ENCODE measurements at places on chromosomes 16 and 17.

GRCh38 chr16:397135-397661, at the start of gene NME4:
NME4 (plus strand) TSS chr16:397199; CDS start chr16:397223, 24 bp downstream.
- peak; percentile 85 for DNase-seq

DNA sequence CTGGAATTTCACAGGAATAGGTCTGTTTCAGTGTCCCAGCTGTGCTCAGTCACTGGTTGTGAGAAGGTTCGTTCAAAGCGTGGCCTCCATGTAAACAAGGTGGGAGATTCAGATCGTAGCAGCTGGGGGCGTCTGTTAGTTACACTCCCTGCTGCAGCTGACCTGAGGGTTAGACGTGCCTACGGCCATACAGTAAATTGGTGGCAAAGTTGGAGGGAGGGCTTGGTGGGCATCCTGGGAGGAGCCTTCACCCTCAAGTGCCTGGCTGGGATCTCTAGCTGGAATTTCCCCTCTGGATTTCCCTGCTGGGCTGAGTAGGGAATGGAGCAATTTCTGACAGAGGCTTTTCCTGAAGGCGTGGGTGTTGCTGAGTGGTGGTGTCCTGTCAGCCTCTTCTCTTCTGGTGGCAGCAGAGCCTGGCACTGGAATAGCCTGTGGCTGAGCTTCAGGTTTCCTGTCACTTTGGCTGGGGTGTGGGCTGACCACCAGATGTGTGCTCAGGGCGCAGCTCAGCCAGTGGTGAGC, 6.4 kb downstream of the FCSK start:
- no peak for DNase-seq

GRCh38 chr16:86320237-86320595, 190.1 kb upstream of the FOXF1 start:
- DNase-seq = no peak

DNA sequence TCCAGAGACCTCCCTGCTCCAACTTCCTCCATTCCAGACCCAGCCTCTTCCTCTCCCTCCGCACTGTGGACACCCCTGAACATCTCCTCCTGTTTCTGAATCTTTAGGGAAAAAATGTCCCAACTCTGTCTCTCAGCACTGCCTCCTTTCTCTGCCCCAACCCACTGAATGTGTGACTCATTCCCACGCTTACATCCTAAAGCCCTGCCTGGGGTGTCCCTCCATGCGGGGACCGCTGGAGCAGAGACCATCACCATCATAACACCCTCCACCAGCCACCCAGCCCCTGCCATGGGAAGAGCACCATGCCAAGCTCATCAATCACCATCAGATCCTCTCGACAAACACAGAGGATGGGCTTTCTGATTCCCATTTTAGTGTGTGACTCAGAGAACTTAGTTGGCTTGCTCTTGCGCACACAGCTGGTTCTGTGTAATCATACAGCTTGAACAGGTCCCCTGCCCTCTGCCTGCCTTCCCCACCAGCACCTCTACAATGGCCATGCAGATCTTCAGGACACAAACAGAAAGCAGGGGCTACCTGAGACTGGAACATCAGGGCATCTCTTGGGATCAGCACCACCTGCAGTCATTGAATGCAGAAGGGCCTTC, 10.7 kb downstream of the RPRML start:
- DNase-seq = no peak

DNA sequence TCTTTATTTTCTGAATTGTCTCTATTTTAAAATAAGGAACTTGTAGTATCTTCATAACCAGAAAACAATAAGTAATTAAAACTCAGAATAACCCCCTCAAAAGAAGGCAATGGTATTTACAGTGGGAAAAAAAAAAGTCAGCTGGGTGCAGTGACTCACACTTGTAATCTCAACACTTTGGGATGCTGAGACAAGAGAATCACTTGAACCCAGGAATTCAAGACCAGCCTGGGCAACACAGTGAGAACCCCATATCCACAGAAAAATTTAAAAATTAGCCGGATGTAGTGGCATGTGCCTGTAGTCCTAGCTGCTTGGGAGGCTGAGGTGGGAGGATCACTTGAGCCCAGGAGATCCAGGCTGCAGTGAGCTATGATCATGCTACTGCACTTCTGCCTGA, 33.5 kb downstream of the ADAM11 start:
- no peak for DNase-seq

DNA sequence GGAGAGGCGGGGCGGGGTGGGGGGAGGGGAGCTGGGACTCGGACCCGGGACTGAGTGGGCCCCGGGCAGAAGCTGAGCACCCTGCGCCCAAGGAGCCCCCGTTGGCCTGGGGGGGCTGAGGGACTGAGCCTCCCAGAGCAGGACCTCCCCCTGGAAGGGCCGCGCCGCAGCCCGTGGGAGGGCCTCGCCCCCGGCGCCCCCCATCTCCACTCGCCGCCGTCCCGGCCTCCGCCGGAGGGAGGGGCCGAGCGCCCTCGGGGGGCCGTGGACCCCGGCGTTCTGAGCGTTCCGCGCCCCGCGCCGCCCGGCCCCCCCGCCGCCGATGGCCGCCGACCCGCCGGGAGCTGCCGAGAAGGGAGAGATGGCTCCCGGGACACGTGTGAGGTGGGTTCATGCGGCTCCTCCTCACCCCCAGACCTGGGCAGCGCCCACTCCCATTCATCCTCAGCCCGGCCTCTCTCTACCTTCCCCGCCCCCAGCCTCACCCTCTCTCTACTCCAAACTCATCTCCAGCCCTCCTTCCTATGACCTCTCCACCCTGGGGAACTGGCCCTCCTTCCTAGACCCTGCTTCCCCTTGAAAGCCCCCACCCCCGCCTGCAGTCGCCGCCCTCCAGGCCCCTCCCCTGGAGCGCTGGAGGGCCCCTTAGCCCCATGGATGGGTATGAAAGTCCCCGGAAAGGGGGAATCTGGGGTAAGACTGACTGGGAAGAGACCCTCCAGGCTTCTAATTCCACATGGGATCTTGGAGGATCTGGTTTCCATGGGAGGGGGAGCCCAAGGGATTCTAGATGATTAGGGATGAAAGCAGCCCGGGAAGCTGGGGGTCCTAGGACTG, 922 bp downstream of the FBXL19 start:
- DNase-seq = no peak

GRCh38 chr16:2194852-2195321, 1.5 kb downstream of the CASKIN1 start:
- no peak for DNase-seq

DNA sequence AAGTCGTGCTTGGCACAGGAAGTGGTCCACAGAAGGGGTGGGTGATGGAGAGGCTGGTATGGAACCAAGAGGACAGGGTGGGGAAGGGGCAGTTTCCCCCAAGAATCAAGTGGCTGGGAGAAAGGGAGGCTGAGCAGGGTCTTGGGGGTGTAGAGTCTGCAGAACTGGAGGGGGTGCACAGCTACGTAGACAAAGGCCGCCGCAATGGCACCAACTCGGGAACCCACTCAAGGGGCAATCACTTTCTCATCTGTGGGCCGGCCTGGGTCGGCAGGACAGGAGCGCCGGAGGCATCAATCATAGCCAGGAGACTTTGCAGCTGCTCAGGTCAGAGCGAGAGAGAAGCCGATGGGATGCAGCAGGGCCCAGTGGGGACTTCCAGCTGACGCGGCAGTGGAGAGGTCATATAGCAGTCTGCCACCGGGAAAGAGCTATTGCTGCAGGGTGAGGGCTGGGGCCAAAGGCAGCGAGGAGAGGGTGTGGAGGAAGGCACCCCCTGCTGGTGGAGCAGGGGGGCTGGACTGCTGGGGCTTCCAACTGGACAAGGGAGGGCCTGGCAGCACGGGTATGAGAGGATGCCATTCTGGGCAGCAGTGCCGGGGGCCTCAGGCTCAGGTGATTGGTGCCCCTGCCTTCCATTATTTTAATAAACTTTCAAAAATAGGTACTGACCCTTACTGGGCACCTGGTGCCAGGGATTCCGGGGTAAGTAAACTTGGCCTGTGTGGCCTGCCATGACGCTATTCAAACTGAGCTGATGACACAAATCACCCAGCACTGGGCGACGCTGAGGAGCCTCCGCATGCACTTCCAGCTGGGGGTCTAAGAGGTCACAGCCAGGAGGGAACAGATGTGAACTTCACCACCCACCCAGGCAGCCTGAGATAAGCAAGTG, 52.5 kb upstream of the MTSS2 start:
- peak; percentile 91 for DNase-seq

- DNase-seq = no peak
Observed at GRCh38 chr17:33888455-33888854, 366.6 kb upstream of the CCL2 start.

DNA sequence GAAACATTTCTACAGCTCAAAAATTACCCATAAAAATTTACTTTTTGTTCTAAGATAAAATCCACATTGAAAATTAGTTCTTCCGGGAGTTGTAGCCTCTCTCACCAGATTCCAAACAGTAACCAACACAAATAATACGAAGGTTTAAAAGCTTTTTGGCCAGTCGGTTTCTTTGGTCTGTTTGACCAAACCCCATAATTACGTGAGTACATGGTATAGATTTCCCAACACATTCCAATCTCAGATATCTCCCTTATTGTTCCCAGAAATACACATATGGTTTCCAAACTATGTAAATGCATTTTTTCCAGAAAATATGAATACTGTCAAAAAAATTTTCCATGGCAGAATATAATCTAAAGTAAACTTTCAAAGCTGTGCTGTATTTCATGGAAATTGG, 722.0 kb downstream of the KCNJ2 start:
- no peak for DNase-seq

DNA sequence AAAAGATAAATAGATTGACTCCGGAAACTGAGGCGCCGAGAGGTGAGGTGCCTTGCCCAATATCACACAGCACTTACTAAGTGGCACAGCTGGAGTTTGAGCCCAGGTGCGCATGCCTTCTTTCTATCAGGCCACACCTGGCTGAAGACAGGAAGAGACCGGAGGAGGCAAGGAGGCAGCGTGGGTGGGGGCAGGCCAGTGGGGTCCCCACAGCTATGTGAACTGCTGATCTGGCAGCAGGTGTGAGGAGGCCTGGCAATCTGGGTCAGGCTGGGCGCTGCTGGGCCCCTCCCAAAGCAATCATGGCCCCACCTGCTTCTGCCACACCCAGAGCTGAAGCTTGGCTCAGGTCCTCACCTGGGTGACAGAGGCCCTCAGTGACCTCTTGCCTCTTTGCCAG, 1.9 kb upstream of the GDPD3 start:
- DNase-seq = no peak

GRCh38 chr16:85924675-85925074, 25.7 kb downstream of the IRF8 start:
- no peak for DNase-seq

DNA sequence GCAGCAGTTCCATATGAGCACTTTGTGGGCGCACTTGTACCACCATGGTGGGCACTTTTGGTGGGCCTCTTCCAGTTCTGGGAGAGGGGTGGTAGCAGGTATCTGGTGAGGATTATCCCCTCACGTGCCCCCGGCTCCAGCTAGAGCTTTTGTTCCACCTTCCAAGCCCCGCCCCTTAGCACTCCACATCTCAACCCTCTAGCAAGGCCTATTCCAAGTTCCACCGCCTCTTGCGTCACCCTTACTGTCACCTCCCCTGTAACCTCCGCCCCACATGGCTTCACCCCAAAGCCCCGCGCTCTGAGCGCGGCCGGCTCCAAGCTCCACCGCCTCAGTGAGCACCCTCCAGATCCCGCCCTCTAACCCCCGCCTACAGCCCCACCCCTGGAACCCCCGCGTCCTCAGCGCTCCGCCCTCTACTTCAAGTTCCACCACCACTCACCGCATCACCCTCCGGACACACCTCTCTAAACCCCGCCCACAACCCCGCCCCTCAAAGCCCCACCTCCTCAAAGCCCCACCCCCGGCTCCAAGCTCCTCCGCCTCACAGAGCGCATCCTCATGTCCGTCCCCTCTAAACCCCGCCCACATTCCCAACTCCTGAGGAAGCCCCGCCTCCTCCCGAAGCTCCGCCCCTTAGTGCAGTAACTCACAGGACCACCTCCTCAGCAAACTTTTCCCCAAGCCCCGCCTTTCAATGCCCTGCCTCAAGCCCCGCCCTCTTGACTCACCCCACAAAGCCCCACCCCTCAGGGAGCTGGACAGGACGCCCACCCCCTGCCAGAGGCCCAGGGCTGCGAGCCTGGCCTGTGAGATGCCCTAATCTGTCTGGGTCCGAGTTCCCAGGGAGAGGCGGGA, 11.1 kb downstream of the SCN4A start:
- DNase-seq = no peak

- DNase-seq = no peak
Observed at GRCh38 chr17:82112181-82112913, 14.3 kb upstream of the FASN start.

- peak; percentile 80 for DNase-seq
Observed at GRCh38 chr17:16915752-16916556, 56.0 kb downstream of the TNFRSF13B start.

DNA sequence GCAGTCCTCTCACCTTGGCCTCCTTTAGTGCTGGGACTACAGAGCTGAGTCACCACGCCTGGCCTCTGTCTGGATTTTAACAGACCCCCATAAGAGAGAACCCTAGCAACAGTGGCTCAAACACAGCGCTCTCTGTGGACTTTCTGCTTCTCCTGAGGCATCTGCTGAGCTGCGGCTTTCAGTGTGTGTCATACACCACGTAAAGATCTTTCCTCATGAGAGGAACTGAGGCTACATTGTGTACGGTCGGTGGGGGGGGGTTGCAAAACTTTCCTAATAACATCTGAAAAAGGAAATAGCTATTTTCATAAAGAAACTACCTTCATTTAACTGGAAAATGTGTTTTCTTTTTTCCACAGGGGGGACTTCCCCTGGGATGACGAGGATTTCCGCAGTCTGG, 32.9 kb downstream of the DEF8 start:
- DNase-seq = no peak

DNA sequence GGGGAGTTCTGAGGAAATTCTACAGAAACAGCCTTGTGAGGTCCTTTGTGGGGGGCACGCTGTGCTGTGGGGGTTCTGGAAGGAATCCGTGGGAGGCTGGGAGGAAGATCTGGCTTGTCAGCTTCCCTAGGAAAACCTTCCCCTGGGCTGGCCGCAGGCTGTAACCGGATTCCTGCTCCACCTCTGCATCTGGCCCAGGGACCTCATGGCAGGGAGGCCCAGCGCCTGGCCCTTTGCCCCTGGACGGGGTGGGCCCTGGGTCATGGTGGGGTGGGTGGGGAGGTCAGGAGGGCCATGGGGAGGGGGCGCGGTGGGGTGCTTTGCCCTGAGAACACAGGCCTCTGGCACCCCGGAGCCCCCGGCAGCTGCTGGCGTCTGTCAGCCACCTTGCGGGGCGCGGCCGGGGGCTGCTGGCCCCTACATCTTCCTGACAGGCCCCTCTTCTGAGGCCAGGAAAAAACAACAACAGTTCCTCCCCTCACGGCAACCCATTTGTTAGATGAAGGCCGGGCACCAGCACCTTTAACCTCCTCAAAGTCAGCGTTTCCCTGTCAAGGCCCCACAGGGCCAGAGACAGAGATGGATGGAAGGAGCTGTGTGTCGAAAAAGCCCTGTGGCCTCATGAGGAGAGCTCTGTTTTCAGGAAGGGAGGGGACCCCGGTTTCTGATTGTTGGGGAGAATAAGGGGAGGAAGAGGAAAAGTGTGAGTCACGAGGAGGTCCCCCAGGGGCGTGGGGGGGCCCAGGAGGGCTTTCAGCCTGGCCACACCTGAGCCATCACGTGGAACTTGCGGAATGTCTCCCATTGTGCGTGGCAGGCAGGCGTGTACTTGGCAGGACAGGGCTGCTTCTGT, 3.6 kb upstream of the MEOX1 start:
- DNase-seq = no peak

- DNase-seq = no peak
Observed at GRCh38 chr17:73482251-73482716, 162.0 kb downstream of the SDK2 start.
